Activated CD8-positive, alpha-beta memory T cell treated with anti-CD3 and anti-CD28 coated beads, Interleukin-2, amount 10 ng/mL, durations not matched to agents 7 days and 5 days (primary cell): ENCODE measurements at places on chromosomes 13 and 19. TPM values are rescaled to one million over a fixed set of nuclear protein-coding genes. Genes with fewer than 3 reads are reported as not detected.
A peak's percentile ranks its signal among the peaks of the same experiment; 100 is the strongest.

Gene MEGF8
- 6.5 TPM for total RNA-seq

Gene ZNF723
- total RNA-seq: not detected

Gene NCR1
- 2.5 TPM for total RNA-seq

Gene NRTN
- total RNA-seq: not detected

Gene KCNN1
- total RNA-seq: 0.21 TPM

Gene OR7D2
- total RNA-seq: not detected

Gene TJP3
- 1.3 TPM for total RNA-seq

- no peaks in the 10 kb centered on the region for H3K27me3 ChIP-seq
- H3K27ac ChIP-seq: peak overlapping the region; percentile 81
- peaks cover 19% of the 10 kb centered on the region for H3K36me3 ChIP-seq
Observed at GRCh38 chr13:73943137-73943964, 190.9 kb downstream of the KLF12 start.

- H3K36me3 ChIP-seq: no peaks in the 10 kb centered on the region
- H3K27ac ChIP-seq: no peak overlapping the region
- no peaks in the 10 kb centered on the region for H3K27me3 ChIP-seq
- no peaks in the 10 kb centered on the region for H3K4me1 ChIP-seq
- no peak overlapping the region for H3K4me3 ChIP-seq
Observed at GRCh38 chr13:38898481-38898880, 92.2 kb downstream of the STOML3 start.

DNA sequence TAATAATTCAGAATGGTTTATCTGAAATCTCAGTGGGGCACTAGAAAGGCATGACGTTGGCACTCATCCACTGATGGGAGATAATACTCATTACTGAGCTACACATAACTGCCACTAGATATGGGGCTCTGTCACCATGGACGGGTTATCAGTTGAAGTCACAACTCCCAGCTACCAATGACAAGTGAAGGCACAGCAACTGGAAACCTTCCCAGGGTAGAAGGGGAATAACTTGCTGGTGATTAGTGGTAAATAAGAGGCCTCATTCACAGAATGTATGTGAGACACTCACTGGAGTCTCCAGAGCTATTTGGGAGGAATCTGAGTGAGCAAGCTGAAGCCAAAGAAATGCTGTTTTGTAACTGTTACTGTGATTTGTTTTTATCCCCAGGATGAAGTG lies 249.6 kb downstream of the ENOX1 start:
- no peaks in the 10 kb centered on the region for H3K36me3 ChIP-seq
- H3K27ac ChIP-seq: no peak overlapping the region
- H3K27me3 ChIP-seq: peaks cover 11% of the 10 kb centered on the region
- H3K4me3 ChIP-seq: no peak overlapping the region
- H3K4me1 ChIP-seq: no peaks in the 10 kb centered on the region

GRCh38 chr13:30880856-30881155 lies 25.3 kb upstream of the MEDAG start:
- H3K4me1 ChIP-seq: peaks cover 9% of the 10 kb centered on the region
- no peak for DNase-seq
- no peak overlapping the region for H3K4me3 ChIP-seq
- H3K27me3 ChIP-seq: peaks cover 42% of the 10 kb centered on the region

GRCh38 chr13:59280297-59280696 lies 883.4 kb downstream of the DIAPH3 start:
- no peaks in the 10 kb centered on the region for H3K36me3 ChIP-seq
- no peak overlapping the region for H3K27ac ChIP-seq
- DNase-seq: no peak
- peaks cover 2% of the 10 kb centered on the region for H3K27me3 ChIP-seq
- no peak overlapping the region for H3K4me3 ChIP-seq

DNA sequence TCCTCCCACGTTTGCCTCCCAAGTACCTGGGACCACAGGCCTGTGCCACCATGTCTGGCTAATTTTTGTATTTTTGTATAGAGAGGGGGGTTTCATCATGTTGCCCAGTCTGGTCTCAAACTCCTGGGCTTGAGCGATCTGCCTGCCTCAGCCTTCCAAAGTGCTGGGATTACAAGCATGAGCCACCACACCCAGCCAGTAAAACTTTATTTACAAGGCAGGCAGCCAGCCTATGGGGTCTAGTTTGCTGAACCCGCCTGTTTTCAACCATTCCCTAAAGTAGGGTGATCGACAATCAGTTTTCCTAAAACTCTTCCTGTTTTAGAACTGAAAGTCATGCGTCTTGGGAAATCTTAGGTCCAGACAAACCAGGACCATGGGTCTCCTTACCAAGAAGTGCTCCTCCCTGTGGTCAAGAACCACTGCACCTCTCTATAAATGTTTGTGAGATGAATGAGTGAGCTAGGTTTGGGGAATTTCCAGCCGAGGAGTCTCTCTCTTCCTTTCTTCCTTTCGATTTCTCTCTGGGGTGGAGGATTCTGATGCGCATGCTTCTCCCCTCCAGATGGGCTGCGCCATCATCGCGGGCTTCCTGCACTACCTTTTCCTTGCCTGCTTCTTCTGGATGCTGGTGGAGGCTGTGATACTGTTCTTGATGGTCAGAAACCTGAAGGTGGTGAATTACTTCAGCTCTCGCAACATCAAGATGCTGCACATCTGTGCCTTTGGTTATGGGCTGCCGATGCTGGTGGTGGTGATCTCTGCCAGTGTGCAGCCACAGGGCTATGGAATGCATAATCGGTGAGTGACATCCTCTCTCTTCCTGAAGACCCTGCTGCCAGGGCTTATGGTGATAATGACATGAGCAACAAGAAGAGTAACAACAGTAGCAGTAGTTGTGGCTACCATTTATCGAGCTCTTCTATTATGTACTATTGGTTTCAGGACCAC lies 38.7 kb downstream of the ADGRE1 start:
- H3K36me3 ChIP-seq: peaks cover 9% of the 10 kb centered on the region
- no peaks in the 10 kb centered on the region for H3K27me3 ChIP-seq
- H3K4me1 ChIP-seq: peaks cover 3% of the 10 kb centered on the region
- DNase-seq: no peak
- peak overlapping the region; percentile 7 for H3K27ac ChIP-seq
- no peak overlapping the region for H3K4me3 ChIP-seq

DNA sequence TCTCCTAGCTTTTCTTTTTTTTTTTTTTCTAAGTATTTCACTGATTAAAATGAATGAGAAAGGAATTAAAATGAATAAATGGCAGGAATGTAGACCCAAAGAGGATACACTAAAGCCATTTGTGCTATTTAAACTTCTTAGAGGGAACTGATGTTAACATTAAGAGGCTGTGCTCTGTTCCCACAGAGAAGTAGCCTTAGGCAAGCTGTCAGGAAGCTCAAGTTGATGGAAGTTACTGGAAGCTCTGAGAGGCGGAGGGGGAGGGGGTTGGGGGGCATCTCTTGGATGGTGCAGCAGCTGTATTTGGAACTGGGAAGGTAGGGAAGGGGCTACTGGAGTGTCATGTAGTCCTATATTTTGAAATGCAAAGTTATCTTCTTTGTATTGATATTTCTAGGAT lies 168.2 kb downstream of the DNAJC15 start:
- DNase-seq: no peak
- H3K27me3 ChIP-seq: peaks cover 11% of the 10 kb centered on the region
- H3K4me3 ChIP-seq: no peak overlapping the region
- H3K36me3 ChIP-seq: no peaks in the 10 kb centered on the region

DNA sequence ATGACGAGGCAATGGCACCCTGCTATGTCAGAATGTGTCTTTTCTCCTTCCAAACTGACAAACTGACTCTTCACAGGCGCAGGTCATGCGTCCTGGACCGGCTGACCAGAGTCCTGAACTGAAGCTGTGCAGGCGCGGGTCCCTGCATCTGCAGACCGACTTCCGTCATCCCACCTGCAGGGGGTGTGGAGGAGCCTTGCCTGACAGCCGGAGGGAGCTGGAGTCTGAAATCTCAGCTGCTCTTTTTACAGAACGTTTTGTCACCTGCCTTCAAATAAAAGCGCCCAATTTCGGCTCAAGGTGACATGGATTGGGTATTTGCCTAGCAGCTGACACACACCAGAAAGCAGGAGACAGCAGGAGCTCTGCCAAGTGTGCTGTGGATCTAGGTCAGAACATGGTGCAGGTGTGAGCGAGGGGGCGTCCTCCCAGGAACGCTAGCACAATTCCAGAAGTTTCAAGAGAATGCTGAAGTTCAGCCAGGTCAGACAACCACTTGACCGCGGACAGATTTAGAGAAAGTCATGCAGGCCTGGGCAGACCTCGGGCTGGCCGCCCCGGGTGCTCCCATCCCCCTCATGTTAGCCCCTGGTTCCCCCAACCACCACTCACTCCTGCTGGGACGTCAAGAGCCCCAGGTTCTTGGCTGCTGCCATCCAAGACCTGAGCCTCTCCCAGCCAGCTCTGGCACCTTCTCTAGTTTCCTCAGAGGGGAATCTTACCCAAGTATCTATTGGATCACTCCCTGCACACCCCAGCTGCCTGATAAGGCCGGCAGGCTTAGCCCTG lies 32.8 kb downstream of the ELL start:
- no peak for DNase-seq
- H3K27ac ChIP-seq: no peak overlapping the region

- H3K36me3 ChIP-seq: no peaks in the 10 kb centered on the region
- no peak overlapping the region for H3K27ac ChIP-seq
- H3K27me3 ChIP-seq: no peaks in the 10 kb centered on the region
- no peak for DNase-seq
Observed at GRCh38 chr13:82614086-82614485, 1268.2 kb downstream of the SLITRK1 start.

GRCh38 chr13:87884884-87885283 lies 213.7 kb downstream of the SLITRK5 start:
- H3K27me3 ChIP-seq: no peaks in the 10 kb centered on the region
- no peak overlapping the region for H3K27ac ChIP-seq
- no peak for DNase-seq
- H3K4me1 ChIP-seq: no peaks in the 10 kb centered on the region

DNA sequence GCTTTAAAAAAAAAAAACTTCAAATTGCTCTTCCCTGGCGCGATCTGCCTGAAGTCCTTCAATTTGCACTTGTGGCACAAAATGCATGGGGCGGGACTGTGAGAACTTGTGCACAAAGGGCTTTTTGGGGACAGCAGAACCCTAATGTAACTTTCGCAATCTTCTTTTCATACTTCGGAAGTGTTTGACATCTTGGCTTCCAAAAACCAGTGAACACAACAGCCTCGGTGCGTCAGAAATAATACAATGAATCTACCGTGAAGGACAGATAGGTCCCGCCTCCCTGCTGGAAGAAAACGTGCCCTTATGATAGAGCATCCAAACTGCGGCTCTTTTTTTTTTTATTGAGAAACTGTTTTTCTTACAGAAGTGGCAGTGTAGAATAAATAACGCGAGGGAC lies 36.6 kb downstream of the KLF2 start:
- H3K36me3 ChIP-seq: peaks cover 19% of the 10 kb centered on the region
- DNase-seq: no peak
- peaks cover 63% of the 10 kb centered on the region for H3K4me1 ChIP-seq

GRCh38 chr13:56412856-56413255 lies 727.9 kb upstream of the PRR20A start:
- no peak overlapping the region for H3K4me3 ChIP-seq
- DNase-seq: no peak
- H3K4me1 ChIP-seq: no peaks in the 10 kb centered on the region
- no peaks in the 10 kb centered on the region for H3K27me3 ChIP-seq

- no peak for DNase-seq
- peaks cover 3% of the 10 kb centered on the region for H3K4me1 ChIP-seq
- peaks cover 20% of the 10 kb centered on the region for H3K27me3 ChIP-seq
- H3K27ac ChIP-seq: no peak overlapping the region
Observed at GRCh38 chr19:54875506-54875905, 1.5 kb downstream of the FCAR start.

- no peaks in the 10 kb centered on the region for H3K36me3 ChIP-seq
- H3K27ac ChIP-seq: no peak overlapping the region
- H3K27me3 ChIP-seq: no peaks in the 10 kb centered on the region
- no peaks in the 10 kb centered on the region for H3K4me1 ChIP-seq
- DNase-seq: no peak
Observed at GRCh38 chr13:64758521-64759244, 2471.5 kb downstream of the PCDH9 start.

DNA sequence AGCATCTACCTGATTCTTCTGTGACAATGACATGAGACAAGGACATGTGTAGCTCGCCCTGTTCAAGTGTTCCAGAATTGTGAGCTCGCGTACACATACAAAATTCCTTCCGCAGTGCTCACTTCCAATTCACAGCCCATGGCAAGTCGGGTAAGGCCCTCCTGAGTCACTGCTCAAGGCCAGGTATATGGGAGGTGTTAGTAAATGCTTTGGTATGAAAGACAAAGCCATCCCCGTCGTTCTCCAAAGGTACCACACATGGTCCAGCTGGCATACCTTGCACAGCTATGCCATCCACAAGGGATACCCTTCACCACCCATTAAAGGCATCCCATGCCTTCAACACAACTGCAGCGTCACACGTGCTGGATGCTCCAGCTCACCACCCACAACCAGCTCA lies 4.4 kb upstream of the ELL start:
- H3K27ac ChIP-seq: no peak overlapping the region
- peaks cover 2% of the 10 kb centered on the region for H3K36me3 ChIP-seq
- H3K27me3 ChIP-seq: no peaks in the 10 kb centered on the region
- H3K4me1 ChIP-seq: peaks cover 6% of the 10 kb centered on the region
- H3K4me3 ChIP-seq: no peak overlapping the region

GRCh38 chr19:40690693-40691420 lies 406 bp upstream of the NUMBL start:
- peak; percentile 91 for DNase-seq
- H3K4me1 ChIP-seq: peaks cover 2% of the 10 kb centered on the region
- peak overlapping the region; percentile 83 for H3K27ac ChIP-seq

DNA sequence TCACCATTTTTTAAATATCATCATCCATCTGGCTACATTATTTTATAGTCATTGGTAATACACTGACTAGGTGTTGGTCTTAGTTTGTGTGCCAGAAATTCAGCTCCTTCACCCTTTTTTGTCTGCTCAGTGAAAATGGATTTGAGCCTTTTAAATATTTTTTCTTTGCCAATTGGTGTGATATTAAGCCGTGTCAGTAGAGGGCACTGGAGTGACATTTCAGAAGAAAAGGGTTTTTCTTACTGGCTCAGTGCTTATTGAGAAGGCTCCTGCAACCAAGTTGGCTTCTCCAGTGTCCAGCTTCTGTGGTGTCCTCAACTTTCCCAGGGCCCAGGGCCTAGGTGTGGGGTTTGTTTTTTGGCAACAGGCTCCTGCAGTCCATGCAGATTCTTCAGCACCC lies 546.6 kb downstream of the DACH1 start:
- H3K36me3 ChIP-seq: no peaks in the 10 kb centered on the region
- DNase-seq: no peak
- no peak overlapping the region for H3K4me3 ChIP-seq
- H3K27me3 ChIP-seq: no peaks in the 10 kb centered on the region
- no peaks in the 10 kb centered on the region for H3K4me1 ChIP-seq

DNA sequence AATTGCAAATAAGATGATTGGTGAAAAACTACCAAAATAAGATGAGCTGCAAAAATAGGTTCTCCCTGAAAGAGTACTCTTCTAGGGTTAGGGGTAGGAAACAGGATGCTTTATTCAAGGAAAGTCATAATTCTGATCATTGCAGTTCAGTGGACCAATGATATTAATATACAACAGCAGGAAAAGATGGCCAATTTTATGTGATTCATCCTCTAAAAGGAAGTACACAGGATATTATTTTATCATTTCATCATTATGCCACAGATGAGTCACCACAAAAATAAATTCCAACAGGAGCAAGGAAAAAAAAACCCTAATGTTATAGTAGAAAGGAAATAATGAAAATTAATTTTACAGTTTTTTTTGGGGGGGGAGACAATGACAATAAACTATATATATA lies 205.0 kb downstream of the NALCN start:
- no peaks in the 10 kb centered on the region for H3K27me3 ChIP-seq
- no peak for DNase-seq
- no peaks in the 10 kb centered on the region for H3K36me3 ChIP-seq
- no peak overlapping the region for H3K27ac ChIP-seq
- H3K4me1 ChIP-seq: no peaks in the 10 kb centered on the region
